ENCODE measurements at places on chromosomes 2 and 18.

DNA sequence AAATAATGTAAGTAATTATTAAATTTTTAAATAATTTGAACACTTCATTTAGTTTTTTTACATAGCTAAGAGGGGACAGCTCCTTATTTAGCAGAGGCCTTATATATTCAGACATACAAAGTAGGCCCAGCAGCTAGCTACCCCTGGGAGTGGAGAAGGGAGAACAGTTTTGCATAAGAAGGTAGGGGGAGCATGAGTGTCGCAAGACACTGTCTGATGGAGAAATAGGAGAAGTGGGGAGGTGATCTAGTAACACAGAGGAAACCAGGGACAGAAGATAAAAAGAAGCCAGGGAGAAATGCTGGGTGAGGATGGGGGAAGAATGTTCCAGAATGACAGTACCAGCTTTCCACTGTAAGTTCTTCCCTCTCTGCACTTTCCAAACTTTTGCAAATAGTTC, 16.0 kb upstream of the RGPD4 start:
- DNase-seq, result no peak

DNA sequence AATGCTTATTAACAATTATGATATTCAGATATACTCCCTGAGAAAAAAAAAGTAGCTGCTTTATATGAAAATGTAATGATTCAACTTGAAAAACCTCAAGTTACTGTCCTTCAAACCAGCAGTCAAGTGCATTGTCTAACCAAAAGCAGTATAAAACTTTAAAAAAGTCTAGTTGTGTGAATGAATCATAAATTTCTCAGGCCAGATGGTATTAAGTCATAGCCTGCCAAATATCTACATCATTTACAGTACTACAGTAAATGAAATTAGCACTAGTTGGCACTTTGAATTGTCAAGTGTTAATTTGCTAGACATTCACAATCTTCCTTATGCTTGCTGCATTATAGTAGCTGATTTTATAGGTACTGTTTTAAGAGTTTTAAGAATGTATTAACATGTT, 85.9 kb downstream of the CBLN2 start:
- DNase-seq, result no peak

DNA sequence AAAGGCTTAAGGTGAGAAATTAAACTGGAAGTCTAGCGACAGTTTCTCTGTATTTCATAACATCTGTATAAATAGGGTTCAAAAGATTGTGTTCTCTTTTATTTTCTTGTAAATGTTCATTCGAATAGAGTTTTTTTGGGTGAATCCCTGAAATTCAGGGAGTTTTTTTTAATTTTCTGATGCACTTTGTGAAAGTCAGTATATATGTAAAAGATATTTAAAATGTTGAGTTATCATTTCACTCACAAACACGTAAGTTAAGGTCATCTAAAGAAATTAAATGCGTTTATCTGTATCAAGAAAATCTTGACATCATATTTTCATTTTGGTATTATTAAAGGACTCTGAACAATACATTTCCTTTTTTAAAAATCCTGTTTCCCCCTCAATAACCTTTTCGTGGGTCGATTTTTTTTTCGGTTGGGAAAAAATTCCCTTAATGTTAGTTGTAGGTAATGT, 3.4 kb downstream of the SP9 start:
- DNase-seq, result no peak

DNA sequence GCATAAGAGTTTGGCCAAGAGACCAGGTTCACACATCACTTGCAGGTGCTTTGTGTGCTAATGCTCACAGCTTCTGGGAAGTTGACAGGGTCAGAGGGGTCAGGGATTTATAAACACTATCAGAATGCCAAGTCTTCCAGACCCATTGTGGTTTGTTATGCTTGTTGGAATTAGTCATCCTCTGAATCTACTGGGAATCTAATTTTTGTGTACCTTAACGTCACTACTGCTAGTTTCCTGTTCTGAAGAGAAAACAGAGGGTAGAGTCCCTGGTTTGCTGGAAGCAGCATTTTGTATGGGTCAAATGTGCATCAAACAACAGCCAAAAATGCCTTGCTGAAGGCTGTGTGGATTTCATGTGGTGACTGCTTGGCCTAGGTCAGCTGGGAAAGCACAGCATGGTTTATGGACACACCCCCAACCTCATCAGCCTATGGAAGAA, 33.3 kb downstream of the ANTXR1 start:
- no peak for DNase-seq

GRCh38 chr2:56589835-56590234, 406.0 kb downstream of the CCDC85A start:
- no peak for DNase-seq

DNA sequence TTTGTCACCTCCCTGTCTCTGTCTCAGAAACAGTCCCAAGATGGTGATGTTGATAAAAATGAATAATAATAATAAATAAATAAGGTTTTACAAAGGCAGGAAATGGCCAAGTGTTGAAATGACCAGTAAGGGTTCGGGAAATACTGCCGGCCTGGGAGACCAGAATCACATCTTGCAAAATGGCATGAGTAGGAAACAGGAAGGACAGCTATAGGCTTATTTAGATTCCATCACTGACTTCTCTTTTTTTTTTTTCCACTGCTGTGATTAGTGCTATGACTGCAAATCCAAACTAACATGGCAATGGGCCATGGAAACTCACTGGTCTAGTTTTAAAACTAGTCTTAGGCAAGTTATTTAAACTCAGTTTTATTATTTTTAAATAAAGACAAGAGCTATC, 60.6 kb downstream of the SCN1A start:
- DNase-seq, result no peak

DNA sequence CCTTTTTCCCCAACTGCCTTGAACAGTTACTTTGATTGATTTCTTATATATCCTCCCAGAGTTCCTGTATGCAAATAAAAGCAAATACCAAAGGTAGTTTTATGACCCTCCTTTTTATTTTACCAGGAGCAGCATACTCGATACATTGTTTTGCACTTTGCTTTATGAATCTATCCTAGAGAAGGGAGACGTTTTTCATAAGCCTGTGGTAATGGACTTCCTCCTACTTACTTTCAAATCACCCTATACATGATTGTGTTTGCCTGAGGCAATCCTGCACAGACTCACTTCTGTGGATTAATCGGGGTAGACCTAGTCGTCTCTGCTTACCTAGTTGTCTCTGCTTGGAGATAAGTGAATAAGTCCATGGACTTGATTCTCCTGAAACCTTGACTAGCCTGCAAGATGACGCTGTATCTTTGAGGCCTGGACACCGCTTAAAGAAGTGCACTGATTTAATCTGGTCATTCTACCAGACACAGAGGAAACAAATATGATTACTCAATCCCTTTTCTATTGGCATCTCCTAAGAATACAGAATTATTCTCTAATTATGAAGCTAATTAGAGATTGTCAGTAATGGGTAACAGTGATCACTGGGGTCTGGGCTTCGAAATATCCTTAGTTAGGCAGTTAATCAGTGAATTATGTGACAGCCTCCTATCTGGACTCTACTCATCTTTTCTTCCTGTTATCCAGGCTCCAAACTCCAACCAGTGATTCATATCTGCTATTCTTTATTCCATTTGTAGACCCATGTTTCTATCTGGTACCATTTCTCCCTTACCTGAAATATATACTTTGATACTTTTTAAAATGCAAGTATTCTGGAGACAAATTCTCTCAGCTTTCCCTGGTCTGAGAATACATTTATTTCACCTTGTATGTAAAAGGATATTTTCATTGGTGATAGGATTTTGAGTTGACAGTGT, 447.4 kb upstream of the TRIB2 start:
- no peak for DNase-seq

- DNase-seq, result no peak
Observed at GRCh38 chr2:148553332-148553887, 91.1 kb upstream of the EPC2 start.

GRCh38 chr18:50104421-50104820, 90.5 kb downstream of the MYO5B start:
- DNase-seq, result no peak

DNA sequence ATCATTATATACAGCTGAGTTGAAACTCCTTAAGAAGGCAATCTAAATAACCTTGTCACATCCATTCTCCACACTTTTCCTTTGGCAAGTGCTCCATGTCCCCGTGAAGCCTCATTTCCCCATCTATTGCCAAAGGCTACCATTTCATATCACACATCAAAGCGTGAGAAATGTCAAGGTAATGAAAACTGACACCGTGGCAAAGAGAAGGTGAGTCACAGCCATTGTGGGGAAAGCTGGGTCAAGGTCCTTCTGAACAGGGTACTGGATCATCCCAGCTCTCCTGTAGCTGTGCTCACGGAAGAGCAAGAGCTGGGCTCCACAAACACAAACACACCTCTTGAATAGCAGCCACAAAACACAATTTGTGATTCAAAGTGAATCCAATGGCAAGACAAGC, 58.2 kb upstream of the REG3G start:
- DNase-seq, result no peak

- DNase-seq, result no peak
Observed at GRCh38 chr18:58416704-58417683, 211.9 kb downstream of the ALPK2 start.

- no peak for DNase-seq
Observed at GRCh38 chr2:235232449-235233433, 261.1 kb upstream of the AGAP1 start.

- no peak for DNase-seq
Observed at GRCh38 chr2:176115883-176116813, at the start of gene HOXD10. Gene HOXD10, plus strand, starts transcription at chr2:176116778. Its CDS starts 56 bp downstream, at chr2:176116834.

DNA sequence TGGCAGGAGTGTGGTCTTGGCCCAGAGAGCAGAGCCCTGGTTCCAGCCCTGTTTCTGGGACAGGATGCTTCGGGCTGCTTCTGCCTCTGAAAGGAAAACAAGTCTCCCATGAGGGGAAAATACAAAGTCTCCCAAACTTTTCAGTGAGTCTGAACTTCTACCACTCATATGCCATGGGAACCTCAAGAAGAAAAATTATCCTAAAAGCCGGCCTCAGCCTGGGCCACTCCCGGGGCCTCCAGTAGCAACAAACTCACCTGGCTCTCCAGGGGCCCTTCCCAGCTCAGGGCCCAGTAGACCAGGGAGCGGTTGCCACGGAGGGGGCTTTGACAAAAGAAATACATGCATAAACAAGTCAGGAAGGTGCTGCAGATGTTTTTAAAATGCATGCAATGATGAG, 289.2 kb upstream of the HDAC4 start:
- no peak for DNase-seq

GRCh38 chr18:77755187-77755586, 505.5 kb downstream of the GALR1 start:
- no peak for DNase-seq

DNA sequence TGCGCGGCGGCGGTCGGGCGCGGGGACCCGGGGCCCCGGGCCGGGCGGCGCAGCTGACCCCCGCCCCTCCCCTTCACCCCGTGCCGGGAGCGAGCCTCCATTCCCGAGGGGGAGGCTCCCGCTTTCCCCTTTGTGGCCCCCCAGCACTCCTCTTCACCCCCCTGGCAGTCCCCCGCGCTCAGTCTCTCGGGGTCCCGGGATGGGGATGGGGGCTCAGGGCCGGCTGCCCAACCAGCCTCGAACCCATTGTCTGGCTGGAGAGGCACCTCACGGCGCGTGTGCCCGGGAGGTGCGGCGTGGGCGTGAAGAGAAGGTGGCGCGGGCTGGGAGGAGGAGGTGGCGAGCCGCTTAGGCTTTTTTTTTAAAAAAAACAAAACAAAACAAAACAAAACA, 748 bp downstream of the FMNL2 start:
- DNase-seq, result peak; percentile 23

DNA sequence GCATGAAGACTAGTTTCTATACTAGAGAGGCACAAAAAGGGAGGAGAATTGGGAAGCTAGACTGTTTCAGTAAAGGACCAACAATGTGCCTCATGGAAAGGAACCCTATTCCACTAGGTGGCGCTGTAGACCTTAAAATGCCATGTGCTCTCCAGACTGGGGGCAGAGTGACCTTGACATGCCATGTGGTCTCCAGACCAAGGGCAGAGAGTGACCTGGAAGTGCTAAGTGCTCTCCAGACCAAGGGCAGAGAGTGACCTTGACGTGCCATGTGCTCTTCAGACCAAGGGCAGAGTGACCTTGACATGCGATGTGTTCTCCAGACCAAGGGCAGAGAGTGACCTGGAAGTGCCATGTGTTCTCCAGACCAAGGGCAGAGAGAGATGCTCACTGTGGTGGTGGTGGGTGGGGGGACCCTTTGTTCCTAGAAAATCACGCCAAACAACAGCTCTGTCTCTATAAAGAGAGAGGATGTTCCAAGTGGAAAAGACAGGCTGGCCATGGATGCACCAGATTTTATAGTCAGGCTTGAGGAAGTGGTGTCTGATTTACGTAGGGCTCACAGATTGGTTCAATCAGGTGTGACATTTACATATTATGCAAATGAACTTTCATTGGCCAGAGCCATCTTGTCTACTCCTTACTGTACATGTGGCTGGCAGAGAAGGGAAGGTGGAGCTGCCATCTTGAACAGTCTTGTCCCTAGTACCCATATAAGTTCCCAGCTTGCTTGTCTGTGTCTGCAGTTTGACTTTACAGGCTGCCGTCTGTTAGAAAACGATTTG, 344.0 kb upstream of the DDX18 start:
- no peak for DNase-seq

- DNase-seq, result no peak
Observed at GRCh38 chr2:41924024-41924423, 123.8 kb upstream of the PKDCC start.

DNA sequence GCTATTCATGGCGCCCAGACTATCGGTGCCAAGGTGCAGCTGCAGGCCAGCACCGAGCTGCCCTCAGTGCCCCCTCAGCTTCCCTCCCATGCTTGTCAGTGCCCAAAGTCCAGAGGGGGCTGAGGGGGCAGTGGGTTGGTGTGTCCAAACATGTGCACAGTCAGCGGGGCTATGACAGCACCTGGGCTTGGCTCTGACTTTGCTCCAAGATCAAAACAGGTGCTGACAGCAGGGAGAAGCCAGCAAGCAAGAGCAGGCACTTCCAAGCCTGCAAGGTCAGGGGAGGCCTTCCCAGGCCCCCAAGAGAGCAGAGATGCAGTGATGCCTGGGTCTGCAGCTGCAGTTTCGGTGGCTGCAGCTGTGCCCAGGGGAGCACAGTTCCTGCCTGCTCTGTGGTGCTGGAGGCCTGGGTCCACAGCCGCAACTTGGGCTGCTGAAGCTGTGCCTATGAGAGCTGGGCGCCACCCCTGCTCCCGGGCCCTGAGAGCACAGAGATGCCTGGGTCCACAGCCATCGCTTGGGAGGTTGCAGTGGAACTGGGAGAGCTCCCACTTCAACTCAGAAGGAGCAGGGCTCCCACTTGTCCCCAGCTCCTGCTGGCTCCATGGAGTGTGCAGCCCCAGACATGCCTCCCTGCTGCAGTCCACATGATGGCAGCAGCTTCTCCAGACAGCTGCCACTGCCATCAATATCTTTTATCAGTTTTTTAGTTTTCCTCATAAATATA, 775.3 kb upstream of the POU3F3 start:
- DNase-seq, result no peak

DNA sequence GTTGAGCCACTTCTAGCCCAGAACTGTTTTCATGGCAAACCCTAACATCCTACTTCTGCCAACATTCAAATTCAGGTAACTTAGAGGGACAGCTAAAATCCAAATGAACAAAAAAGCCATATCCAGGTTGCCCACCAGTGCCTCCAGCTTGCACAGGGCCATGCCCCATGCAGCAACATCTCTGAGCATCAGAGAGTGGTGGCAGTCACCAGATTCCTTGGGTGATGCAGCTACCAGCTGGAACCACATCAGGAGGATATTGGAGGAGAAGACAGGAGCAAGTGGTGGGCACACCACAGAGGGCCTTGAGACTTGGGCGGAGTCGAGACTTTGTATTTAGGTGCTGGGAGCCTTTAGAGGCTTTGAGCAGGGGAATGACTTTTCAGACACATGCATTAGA, 50.5 kb downstream of the SDC1 start:
- DNase-seq, result no peak

All from memory B cell (primary cell).